ENCODE measurements at places on chromosomes 13 and 19.

GRCh38 chr13:91889641-91890040 lies 491.2 kb downstream of the GPC5 start:
- no peak for DNase-seq

- no peak for DNase-seq
These were observed 536 bp upstream of the AKAP8 start for GRCh38 chr19:15379999-15380647.

- DNase-seq: no peak
These were observed 66.7 kb downstream of the GPR12 start for GRCh38 chr13:26693749-26694463.

GRCh38 chr13:108302279-108302678 lies 32.8 kb downstream of the TNFSF13B start:
- DNase-seq: no peak

GRCh38 chr19:52724701-52725514 lies 9.9 kb downstream of the ZNF611 start:
- no peak for DNase-seq

GRCh38 chr13:103371271-103371670 lies 305.1 kb upstream of the SLC10A2 start:
- no peak for DNase-seq
